ENCODE measurements at places on chromosomes 5 and 9.
A peak's percentile ranks its signal among the peaks of the same experiment; 100 is the strongest.

GRCh38 chr5:67160985-67161384 lies 35.6 kb downstream of the CD180 start:
- no peak for DNase-seq

GRCh38 chr9:81389569-81389993 lies 299.8 kb downstream of the TLE1 start:
- DNase-seq: no peak

- no peak for DNase-seq
Observed at GRCh38 chr9:94639061-94639998, at the start of gene FBP1. Gene FBP1, minus strand, starts transcription at chr9:94639518. Its CDS starts 208 bp downstream, at chr9:94639310.

GRCh38 chr5:69492923-69493395 lies 369 bp downstream of the OCLN start:
- no peak for DNase-seq

DNA sequence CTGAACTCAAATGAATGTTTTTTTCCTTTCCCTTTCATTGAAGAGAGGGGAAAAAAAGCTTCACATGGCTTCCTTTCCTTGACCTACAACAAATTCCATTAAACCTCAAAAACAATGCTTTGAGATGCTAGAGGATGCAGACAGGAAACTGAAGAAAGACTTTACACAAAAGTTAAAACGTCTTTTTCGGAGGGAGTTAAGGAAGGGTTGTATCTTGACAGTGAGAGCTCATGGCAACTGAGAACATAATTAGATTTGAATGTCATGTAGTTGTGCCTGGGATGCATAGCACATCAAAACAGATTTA lies 66.4 kb downstream of the EBF1 start:
- DNase-seq: no peak

DNA sequence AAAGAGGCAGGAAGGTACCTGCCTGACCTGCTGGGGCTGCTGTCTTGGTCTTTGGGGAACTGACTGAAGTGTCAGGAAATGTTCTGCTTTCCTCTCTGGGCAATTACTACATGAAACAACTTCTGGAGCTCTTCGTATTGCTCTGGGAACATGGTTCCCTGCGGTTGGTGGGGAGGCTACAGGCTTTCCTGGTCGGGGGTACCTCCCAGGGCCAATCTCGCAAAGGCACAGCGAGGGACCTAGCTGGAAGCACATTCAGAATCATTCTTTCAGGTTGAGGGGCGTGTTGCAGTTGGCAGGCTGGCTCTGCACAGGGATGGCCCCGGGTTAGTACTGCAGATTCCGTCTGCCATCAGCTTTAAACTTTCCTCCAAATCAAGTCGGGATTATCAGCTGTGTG lies 88.9 kb upstream of the RANBP3L start:
- no peak for DNase-seq

GRCh38 chr9:71322311-71322710 lies 200.9 kb upstream of the TRPM3 start:
- DNase-seq: no peak

DNA sequence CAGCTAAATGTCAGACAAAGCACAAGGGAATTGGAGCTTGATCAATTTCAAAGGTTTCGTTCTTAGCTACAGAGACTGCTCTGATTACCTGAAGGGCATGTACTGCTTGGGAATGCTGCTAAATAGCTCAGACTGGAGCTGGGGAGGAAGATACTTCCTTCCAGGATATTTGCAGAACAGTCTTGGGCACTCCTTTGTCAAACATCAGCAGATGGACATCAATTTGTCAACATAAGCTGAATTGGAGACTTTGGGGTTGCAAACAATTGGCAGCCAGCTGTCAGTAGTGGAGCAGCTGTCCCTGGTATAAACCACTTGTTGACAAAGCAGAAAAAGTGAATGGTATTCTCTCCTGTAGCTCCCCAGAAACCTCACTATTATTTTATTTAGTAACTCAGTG lies 182.0 kb downstream of the CCDC192 start:
- no peak for DNase-seq

- peak; percentile 71 for DNase-seq
Observed at GRCh38 chr9:93097511-93098201, 1.6 kb downstream of the CARD19 start.

- DNase-seq: no peak
Observed at GRCh38 chr5:147509041-147509709, 693 bp downstream of the DPYSL3 start.

- DNase-seq: no peak
Observed at GRCh38 chr9:121682926-121683515, 31.6 kb downstream of the DAB2IP start.

DNA sequence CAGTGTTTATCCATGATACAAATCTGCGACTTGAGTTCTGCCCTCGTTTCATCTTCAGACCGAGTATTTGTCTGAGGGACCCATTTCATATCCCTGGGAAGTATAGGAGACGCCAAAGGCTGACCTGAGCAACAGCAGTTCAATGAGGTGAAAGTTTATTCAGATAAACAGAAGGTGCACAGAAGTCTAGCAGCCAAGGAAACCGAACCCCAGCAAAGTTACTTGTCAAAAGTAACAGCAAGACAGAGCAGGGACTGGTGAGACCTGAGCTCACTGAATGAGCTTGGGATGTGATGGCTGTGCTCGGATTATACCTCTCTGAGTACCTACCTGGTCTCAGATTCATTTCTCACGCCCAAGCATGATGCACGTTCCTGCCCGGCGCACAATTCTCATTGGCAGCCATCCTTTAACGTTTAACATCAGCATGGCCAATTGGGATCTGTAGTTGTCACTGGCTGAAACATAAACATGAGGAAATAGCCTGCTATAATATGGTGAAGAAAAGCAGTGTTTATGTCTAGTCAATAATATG lies 599 bp downstream of the LYRM7 start:
- DNase-seq: no peak

GRCh38 chr5:155064580-155064979 lies 51.0 kb downstream of the KIF4B start:
- no peak for DNase-seq

- peak; percentile 37 for DNase-seq
Observed at GRCh38 chr5:124932791-124933600, 186.6 kb upstream of the ZNF608 start.

DNA sequence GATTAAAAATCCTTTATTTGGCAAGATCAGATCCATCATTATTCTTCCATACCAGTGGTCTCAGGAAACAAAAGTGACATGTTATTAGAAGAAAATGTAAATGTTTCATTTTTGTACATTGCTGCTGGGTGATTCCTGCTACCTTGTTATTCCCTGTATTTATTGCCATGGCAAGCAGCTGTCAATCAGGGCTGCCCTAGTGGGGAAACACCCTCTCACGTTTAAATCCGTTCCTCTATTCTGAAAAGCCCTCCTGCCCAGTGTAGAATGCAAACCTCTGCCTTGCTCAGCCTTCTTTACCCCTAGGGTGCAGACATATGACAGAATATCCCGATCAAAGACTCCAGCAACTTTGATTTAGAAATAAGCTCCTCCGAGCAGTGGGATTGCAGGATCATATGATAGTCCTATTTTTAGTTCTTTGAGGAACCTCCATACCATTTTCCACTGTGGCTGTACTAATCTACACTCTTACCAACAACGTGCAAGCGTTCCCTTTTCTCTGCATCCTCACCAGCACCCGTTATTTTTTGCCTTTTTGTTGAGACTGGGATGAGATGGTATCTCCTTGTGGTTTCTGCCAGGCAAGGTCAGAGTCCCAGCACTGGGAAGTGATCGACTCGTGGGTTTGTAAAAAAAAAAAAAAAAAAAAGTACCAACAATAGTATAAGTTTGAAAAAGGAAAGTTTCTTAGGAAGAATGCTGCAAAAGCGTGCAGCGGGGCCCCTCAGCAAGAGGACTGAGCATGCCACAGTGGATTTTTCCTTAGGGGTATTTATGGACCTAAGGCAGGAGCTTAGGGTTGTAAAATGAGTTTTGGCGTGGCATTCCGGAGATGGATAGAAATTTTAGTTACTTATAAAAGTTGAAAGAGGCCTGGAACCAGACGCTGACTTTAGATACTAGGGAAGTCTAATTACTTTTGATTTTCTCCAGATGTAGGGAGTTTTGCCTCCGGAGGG lies 66.7 kb downstream of the HRH2 start:
- no peak for DNase-seq
